ENCODE measurements at places on chromosomes 4 and X.

DNA sequence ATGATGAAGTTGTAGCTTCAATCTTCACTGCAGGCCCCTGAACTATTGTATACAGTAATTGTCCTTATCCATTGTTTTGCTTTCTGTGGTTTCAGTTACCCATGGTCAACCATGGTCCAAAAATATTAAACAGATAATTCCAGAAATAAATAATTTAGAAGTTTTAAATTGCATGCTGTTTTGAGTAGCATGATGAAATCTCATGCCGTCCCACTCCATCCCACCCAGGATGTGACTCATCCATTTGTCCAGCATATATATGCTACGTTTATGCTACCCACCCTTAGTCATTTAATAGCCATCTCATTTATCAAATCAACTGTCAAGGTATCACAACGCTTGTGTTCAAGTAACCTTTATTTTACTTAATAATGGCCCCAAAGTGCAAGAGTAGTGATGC, 34.5 kb downstream of the IQCM start:
- no peak for DNase-seq

DNA sequence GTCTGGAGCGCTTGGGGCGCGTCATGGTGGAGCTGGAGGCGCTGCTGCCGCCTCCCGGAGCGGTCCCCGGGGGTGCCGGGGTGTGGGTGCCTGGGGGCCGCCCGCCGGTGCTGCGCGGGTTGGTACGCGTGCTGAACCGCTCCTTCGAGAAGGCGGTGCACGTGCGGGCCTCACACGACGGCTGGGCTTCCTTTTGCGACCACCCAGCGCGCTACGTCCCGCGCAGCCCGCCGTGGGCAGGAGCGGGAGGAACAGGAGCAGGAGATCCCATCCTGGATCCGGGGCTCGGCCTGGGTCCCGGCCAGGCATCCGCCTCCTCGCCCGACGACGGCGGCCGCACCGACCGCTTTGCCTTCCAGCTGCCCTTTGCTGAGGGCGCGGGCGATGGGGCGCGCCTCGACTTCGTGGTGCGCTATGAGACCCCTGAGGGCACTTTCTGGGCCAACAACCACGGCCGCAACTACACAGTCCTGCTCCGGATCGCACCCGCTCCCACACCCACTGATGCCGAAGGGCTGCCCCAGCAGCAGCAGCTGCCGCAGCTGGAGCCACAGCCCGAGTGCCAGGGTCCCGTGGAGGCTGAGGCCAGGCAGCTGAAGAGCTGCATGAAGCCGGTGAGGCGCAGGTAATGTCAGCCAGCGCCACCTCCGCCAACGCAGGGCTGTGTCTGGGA, 792 bp downstream of the PPP1R3F start:
- DNase-seq = no peak

DNA sequence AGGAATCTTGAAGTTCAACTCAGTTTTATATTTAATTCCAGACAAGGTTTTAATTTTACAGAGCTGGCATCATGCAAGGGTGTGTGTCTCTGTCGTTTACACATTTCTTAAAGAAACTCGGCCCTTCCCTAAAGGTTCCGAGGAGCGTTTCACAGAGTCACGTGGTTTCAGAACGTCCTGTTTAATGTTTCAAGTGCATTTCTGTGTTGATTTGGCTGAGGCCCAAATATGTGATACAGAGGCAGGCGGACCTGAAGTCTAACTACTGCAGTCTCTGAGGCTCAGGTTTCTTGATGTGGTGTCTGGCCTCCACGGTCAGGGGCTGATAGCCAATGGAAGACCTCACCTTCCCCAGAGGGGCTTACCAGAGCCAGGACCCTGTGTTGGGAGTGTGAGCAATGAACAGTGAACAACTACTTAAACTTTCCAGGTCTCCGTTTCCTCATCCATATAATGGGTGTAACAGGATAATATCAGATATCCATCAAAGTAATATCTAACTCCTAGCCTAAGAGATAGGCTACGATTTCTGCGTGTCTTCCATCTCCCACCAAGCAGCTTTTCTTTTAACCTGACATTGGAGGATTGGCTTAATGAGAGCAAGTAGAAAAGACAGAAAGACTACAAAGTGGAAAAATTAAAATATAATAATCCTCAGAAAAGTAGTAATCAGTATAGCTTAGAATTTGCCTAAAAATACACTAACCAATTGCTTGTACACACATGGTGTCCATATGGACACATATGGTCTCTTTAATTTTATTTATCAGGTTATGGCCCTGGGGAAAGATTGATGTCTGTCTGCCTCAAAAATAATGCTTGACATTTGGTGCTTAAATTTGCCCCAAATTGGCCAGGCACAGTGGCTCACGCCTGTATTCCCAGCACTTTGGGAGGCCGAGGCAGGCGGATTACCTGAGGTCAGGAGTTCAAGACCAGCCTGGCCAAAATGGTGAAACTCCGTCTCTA, 50.0 kb upstream of the TRIM2 start:
- peak; percentile 28 for DNase-seq

DNA sequence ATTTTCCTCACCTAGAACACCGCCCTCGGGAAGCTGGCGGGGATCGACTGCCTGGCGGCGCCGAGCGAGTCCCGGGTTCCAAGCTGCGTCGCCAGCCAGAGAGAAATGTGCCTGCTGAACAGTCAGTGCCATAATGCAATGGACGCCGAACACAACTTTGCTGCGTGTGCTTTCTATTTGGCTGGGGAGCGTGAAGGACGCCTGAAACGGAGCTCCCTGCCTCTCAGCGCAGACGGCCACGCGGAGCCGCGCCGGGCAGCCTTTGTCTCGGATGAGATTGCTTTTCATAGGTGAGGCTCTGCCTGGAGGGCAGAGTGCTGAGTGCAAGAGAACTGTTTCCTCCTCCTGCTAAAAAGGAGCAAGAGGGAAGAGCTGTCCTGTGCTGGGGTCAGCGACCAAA, 107.7 kb upstream of the BCOR start:
- DNase-seq = no peak

DNA sequence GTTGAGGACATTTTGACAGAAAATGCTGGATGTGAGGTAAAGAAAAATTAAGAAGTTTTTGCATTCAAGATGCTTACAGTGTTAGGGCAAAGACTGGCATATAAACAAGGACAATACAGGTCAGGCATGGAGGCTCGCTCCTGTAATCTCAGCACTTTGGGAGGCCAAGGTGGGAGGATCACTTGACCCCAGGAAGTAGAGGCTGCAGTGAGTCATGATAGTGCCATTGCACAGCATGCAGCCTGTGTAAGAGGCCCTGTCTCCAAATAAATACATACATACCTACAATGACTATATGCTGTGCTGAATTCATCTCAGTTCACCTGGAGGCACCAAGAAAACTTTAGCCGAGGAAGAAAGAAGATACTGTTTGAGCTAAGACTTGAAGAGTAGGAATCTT, 2.3 kb downstream of the MAGT1 start:
- DNase-seq = no peak

DNA sequence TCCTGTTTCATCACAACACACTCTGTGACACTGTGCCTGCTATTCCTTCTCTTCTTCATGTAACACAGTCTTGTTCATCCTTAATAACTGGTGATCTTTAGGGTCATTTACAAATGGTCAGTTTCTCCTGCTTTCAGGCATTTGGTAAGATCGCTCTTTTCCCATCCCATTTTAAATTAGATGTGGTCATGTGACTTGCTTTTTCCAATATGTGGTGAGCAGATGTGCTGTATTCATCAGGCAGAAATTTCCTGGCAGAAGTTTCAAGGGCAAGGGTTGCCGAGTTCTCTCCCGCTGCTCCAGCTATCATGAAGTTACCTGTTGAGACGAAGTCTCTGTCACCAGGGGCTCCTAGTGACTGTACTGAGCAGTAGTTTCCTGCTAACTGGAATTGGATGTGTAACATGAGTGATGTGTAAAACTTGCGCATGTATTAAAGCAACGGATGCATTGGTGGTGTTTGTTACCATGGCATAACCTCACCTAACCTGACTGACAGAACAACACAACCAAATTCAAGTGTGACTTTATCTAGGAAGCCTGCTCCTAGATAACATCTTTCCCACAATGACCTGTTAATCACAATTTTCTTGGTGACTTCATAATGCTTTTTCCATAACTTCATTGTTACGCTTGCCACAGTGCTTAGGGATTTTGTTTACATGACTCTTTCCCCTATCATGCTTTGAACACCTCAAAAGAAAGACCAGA, 29.5 kb upstream of the BMPR1B start:
- no peak for DNase-seq

DNA sequence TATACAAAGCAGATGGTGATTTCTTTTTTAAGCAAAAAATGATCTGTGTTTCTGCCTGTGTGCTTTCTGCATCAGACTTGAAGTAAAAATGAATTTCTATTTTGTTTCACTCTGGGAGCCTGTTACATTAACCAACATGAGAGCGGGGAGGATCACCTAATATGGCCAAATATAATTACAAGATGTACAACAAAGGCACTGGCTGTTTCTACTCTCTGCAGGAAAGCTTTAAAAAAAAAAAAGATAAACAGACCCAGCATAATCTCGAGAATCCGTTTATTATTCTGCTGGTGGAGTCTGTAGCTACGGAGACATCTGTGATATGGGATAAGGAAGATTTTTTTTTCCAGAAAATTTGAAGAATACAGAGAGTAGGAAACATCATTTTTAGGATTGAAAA, 103.6 kb downstream of the COMMD8 start:
- no peak for DNase-seq

DNA sequence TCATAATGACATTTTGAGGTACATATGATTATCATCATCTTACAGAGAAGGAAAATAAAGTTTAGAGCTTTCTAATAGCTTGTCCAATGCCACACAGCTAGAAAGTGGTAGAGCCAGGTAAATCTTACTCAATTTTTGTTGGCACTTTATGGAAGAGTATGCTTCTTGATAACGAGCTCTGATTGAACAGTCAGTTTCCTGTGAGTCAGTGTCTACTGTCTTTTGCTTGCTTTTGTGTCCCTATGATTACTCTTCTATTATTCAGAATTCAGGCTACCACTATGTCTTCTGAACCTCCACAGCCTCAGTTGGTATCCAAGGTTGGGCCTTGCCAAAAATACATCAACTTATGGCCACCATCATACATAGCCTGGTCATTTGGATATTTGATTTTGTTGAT, 2.6 kb downstream of the FAAH2 start:
- DNase-seq = no peak

DNA sequence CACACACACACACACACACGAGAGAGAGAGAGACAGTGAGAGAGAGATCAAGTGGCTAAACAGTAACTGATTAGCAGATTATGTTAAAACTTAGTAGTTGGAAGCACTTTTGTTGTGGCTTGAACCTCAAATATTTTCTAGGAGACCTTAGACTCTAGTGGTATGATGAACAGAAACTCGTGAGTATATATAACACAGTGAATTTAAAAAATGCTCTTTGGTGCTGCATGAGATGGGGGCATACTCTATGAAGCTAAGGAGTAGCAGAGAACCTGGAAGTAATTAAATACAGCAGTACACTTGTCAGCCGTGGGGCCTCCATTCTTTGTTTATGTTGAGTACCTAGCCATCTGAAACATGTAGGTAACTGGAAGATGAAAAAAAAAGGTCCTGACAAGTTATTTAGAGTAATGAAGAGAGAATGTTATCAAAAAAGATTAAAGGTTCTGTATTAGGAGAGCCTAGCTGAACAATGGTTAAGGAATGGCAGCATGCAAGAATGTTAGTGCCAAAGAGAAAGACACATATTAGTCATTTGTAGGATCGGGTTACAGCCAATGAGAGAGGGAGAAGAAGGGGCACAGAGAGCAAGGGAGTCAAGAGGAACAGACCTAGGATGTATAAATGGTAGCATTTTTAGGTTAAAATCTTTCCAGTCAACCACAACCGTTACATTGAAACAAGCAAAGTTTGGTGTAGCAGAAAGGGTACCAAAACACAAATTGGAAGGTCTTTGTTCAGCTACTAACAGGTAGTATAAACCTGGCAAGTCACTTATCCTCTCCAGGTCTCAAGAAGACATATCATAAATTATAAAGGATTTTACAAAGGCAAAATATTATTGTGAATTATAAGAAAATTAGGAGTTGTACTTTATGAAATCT, 316.7 kb upstream of the DIPK2B start:
- DNase-seq = no peak

DNA sequence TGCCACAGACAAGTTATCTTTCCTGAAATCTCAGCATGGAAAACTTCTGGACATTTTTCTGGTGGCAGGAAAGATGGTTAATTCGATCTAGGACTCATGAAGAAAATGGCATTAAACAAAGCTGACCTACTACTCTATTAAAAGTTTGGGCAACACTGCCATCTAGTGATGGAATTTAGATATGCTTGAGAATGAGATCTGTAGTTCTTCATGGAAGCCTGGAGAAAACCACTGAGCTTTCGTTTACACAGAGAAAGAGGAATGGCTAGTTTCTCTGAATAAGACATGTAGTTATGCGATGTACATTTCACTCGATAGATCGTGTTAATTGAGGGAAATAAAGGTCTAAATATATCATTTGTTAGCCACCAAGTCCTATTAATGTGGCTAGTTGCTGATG, 51.7 kb upstream of the CHRDL1 start:
- DNase-seq = peak; percentile 41

DNA sequence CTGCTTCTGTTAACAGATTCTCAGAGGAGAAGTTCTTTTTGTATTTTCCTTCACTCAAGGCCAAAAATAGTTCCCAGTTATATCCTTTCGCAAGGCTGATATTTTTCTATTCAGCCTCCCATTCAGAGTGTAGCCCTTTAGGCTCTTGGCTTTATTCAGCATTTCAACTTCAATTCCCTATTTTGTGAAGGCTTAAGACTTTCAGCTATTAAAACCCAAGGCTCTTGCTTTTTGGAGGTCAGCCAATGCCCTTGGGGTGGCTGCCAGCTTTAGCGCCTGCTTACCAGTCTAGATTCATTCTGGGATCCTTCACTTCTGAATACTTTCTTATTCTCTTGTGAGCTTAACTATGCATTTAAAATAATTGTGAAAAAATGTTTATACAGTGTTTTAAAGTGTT, 57.3 kb upstream of the ADGRA3 start:
- no peak for DNase-seq

GRCh38 chr4:47012676-47013075, 18.7 kb upstream of the GABRB1 start:
- DNase-seq = no peak

GRCh38 chr4:3420606-3420955, 21.2 kb upstream of the HGFAC start:
- DNase-seq = no peak
